ENCODE measurements at places on chromosomes 4 and X.

GRCh38 chr4:101710806-101711205, 79.7 kb upstream of the BANK1 start:
- DNase-seq, result no peak

DNA sequence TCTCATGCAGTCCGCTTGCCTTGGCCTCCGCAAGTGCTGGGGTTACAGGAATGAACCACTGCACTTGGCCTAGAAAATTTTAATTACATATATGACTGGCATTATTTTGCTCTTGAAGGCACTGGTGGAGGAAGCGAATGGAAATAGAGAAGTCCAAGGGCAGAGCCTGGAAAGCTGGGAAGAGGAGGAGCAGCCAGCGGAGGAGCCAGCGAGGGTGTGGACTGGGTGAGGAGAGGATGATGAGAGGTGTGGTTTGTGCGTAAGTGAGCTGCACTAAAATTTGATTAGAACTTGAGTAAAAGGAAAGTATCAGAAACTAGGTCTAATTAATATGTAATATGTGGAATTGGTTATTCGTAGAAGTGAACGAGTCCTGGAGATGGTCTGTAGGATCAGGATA, 13.3 kb downstream of the KIAA0232 start:
- no peak for DNase-seq

- no peak for DNase-seq
Observed at GRCh38 chr4:159516556-159517140, 413.8 kb downstream of the RAPGEF2 start.

GRCh38 chrX:28847423-28847822, 260.2 kb downstream of the IL1RAPL1 start:
- DNase-seq, result no peak

DNA sequence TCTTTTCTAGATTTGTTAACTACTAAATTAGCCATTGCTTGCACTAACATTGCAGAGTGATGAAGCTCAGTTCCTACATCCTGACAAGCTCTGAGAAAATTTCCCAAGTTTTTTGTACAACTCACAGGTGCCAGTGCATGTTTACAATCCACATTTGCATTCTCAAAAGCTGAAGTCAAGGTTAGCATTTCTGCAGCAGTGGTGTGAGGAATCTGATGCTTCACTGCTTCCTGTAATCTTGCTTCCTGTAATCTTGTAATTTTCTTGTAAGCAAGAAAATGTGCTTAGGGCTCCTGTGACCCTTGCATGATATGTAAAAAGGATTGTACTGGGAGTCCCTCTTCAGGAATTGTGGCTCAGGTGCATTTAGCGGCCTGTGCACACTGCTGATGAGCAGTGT, 207.4 kb upstream of the CXCL13 start:
- DNase-seq, result no peak

DNA sequence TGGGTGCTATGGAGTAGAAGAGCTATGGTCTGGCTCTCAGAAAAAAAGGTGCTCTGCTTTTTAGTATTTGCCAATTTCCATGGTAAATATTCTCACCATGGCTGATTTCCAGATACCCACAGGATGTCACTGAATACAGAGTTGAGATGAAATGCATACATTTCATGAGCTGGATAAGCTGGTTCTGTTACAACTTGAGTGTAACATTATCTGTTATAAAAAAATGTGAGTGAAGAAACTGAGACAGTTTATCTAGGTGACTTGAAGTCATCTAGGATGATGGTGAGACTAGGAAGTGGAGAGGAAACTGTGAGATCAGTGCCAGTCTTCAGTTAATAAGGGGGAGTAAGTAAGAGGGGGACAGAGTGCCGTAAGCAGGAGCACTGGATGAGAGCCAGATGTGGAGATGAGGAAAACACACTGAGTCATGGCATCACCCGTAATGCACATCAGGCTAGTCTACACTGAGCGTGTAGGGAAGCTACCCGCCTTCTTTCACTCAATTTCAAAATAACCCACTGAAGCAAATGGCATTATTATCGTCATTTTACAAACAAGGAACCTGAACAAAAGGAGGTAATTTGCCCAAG, 5.0 kb downstream of the HPSE start:
- no peak for DNase-seq

GRCh38 chr4:39362827-39363226, 3.3 kb downstream of the RFC1 start:
- DNase-seq, result no peak

GRCh38 chrX:137101273-137101990, 67.6 kb upstream of the GPR101 start:
- DNase-seq, result no peak

- no peak for DNase-seq
Observed at GRCh38 chrX:139204898-139205667, 325.5 kb upstream of the F9 start.
